Uterus (tissue), 4 donors: ENCODE measurements at places on chromosomes 13 and 19. TPM values are rescaled to one million over a fixed set of nuclear protein-coding genes. Genes with fewer than 3 reads are reported as not detected.

- H3K4me3 ChIP-seq, result no peak overlapping the region
- H3K36me3 ChIP-seq, result no peaks in the 10 kb centered on the region
- no peak overlapping the region for H3K27ac ChIP-seq
- H3K27me3 ChIP-seq, result no peaks in the 10 kb centered on the region
- DNase-seq, result no peak
These were observed 128.3 kb upstream of the FRY start for GRCh38 chr13:31903111-31903815.

DNA sequence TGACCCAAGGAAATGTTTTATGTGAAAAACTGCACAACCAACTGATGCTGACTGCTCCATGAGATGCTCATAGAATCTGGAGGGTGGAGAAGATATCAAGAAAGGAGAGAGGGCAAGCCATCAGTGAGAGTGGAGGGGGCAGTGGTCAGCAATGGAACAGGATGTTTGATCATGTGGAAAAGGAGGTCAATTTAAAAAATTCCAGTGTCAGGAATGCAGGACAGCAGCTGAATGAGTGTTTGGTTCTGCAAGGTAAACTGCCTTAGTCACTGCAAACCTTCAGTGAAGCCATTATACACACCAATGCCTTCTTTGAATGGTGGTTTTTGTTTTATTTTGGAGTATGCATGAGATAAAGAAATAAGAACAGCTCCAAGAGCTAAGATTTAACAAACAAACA is 121.5 kb downstream of the FGF14 start:
- H3K36me3 ChIP-seq, result no peaks in the 10 kb centered on the region
- no peak overlapping the region for H3K27ac ChIP-seq
- H3K4me3 ChIP-seq, result no peak overlapping the region
- no peaks in the 10 kb centered on the region for H3K27me3 ChIP-seq
- no peak for DNase-seq
- H3K4me1 ChIP-seq, result no peaks in the 10 kb centered on the region

DNA sequence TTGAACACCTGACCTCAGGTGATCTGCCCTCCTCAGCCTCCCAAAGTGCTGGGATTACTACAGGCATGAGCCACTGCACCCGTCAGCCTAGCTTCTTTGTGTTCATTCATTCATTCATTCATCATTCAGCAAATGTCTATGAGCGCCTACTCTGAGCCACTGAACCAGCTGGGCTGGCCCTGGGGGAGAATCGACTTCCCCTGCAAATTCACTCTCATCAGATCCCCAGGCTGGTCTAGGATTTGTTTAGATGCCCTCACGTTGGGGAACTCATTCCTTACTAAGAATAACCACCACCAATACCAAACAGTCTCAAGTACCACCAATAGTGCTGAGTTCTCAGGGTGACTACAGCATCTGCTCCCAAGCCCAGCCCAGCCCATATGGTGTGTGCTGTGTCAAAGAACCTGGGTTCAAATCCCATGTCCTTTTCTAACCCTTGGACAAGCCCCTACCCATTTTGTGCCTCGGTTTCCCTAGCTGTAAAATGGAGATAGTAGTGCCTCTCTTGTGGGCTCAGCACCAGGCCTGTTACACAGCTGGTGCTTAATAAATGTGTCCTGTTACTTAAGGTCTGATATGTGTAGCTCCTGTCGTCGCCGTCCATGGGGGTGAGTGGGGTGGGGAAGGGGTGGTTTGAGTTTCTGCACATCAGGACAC is 16.8 kb downstream of the NRTN start:
- no peak overlapping the region for H3K27ac ChIP-seq
- no peak for DNase-seq
- no peaks in the 10 kb centered on the region for H3K4me1 ChIP-seq
- no peak overlapping the region for H3K4me3 ChIP-seq
- no peaks in the 10 kb centered on the region for H3K27me3 ChIP-seq

GRCh38 chr19:11014403-11014911 is 53.6 kb downstream of the SMARCA4 start:
- no peak overlapping the region for H3K27ac ChIP-seq
- no peak for DNase-seq
- no peaks in the 10 kb centered on the region for H3K27me3 ChIP-seq
- no peaks in the 10 kb centered on the region for H3K4me1 ChIP-seq
- no peak overlapping the region for H3K4me3 ChIP-seq

DNA sequence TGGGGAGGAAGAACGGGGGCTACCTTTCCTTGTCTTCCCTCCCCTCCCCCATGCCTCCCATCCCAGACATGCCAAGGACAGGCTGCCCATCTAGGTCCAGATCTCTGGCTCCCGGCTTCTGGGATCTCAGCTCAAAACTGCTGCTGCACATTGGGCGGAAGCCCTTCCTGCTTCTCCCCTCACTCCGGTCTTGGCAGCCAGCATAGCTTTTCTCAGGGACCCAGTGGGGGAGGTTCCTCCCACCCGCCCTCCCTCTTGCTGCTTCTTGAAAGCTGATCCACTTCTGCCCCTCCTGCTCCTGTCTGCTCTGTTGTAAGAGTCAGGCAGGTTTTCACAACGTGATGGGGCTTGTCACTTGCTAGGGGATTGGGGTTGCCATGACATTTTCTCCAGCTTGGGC is 21.7 kb upstream of the RNF17 start:
- H3K27me3 ChIP-seq, result no peaks in the 10 kb centered on the region
- H3K4me1 ChIP-seq, result no peaks in the 10 kb centered on the region
- H3K4me3 ChIP-seq, result no peak overlapping the region
- H3K36me3 ChIP-seq, result no peaks in the 10 kb centered on the region
- no peak for DNase-seq

- H3K4me1 ChIP-seq, result no peaks in the 10 kb centered on the region
- DNase-seq, result no peak
- no peaks in the 10 kb centered on the region for H3K36me3 ChIP-seq
These were observed 40.3 kb downstream of the ZNF557 start for GRCh38 chr19:7109678-7110289.

DNA sequence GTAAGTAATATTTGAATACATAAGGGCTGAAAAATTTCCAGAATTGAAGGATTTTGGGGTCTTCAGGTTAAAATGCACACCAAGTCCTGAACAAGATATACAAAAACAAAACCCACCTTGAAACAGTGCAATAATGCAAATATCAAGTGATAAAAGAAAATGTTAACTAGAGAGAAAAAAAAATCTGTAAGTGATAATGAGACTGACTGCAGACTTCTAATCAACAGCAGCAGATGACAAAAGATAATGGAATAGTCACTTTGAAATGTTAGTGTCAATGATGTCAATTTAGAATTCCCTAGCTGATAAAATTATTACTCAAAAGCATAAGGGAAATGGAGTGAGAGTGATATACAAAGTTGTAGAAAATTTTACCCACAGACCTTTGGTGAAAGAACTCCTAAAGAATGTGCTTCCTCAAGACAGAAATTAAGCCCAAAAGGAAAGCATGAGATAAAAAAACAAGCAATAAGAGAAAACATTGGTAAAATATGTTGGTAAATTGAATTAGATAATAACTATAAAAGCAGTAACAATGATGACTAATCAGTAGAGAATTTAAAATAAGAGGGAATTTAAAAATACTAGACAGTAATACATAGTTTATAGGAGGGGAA is 12.4 kb upstream of the DGKH start:
- no peak overlapping the region for H3K27ac ChIP-seq
- H3K36me3 ChIP-seq, result no peaks in the 10 kb centered on the region
- H3K4me1 ChIP-seq, result no peaks in the 10 kb centered on the region
- H3K27me3 ChIP-seq, result no peaks in the 10 kb centered on the region

The CLEC17A gene
- total RNA-seq, result not detected

The SHC2 gene
- 13.5 TPM for total RNA-seq

DNA sequence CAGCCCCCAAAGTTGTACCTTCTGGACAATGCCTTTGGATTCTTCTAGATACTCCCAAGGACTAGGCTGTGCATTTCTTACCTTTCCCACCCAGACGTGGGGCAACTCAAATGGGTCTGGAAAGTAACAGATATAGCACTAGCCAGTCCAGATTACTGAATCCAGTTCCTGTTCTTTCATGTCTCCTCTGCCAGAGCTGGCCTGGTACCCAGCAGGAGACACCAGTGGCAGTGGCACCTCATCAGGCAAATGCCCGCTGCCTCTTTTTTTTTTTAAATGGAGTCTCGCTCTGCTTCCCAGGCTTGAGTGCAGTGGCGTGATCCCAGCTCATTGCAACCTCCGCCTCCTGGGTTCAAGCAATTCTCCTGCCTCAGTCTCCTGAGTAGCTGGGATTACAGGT is 43.2 kb downstream of the N4BP2L2 start:
- H3K27ac ChIP-seq, result no peak overlapping the region
- no peaks in the 10 kb centered on the region for H3K27me3 ChIP-seq
- no peaks in the 10 kb centered on the region for H3K4me1 ChIP-seq
- no peaks in the 10 kb centered on the region for H3K36me3 ChIP-seq
- DNase-seq, result no peak

GRCh38 chr19:18626906-18627305 is 9.9 kb upstream of the KLHL26 start:
- no peak for DNase-seq
- no peak overlapping the region for H3K27ac ChIP-seq
- H3K4me3 ChIP-seq, result no peak overlapping the region
- H3K36me3 ChIP-seq, result no peaks in the 10 kb centered on the region
- no peaks in the 10 kb centered on the region for H3K4me1 ChIP-seq

- no peak overlapping the region for H3K27ac ChIP-seq
- no peak overlapping the region for H3K4me3 ChIP-seq
- H3K4me1 ChIP-seq, result no peaks in the 10 kb centered on the region
These were observed 3.6 kb upstream of the F2RL3 start for GRCh38 chr19:16885166-16885565.

DNA sequence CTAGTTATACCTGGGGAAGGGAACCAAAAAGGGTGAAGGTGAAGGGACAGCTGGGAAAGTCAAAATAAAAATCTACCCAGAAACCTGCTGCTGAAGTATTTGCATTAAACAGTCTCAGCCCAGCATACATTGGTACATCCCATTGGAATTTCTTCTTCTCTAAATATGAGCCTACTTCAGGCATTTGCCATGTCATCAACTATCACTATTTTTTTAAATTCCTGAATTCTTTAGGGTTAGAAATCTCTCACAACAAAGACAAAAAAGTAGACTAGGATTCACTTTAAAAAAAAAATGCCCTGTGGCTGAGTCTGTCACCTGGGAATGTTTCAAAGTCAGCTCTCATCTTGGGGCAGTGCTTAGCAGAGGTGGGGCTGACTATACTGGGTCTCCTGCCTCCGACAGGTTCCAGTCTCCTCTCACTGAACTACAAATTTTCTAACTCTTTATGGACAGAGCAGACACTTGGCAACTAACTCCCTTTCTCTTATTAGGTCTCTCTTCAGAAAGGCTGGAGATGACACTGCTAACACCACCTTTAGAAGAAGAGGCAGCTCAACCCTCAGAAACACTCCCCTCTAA is 141.2 kb downstream of the LHFPL6 start:
- H3K36me3 ChIP-seq, result no peaks in the 10 kb centered on the region
- H3K27me3 ChIP-seq, result no peaks in the 10 kb centered on the region
- no peaks in the 10 kb centered on the region for H3K4me1 ChIP-seq

DNA sequence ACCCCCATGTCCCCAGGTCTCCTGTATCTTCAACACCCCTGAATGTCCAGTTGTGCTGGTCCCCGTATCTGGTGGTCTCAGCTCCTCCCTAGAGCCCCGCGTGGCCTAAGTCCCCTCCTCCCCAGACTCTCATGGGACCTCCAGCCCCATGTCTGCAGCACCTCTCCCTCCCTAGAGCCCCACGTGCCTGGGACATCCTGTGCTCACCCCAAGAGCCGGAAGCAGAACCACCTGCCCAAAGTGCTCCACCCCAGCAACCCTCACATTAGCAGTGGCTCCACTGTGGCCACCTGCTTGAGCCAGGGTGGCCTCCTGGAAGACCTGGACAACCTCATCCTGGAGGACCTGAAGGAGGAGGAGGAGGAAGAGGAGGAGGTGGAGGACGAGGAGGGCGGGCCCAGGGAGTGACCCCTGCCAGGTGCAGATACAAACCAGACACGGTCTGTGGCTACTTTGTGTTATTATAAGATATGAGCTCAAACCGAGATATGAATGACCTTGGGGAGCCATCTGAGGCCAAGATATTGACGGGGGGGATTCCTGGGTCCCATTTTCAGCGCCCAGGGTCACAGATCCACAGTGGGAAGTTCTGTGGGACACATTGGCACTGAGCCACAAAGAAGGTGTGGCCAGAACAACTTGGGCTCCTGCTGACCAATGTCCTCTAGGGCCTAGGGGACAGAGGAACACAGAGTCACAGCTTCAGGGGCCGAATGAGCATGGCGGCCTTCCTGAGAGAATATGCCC is 6.0 kb downstream of the SHFL start:
- H3K27ac ChIP-seq, result no peak overlapping the region
- H3K36me3 ChIP-seq, result no peaks in the 10 kb centered on the region
- no peak overlapping the region for H3K4me3 ChIP-seq
- no peaks in the 10 kb centered on the region for H3K27me3 ChIP-seq
- H3K4me1 ChIP-seq, result no peaks in the 10 kb centered on the region
- no peak for DNase-seq

DNA sequence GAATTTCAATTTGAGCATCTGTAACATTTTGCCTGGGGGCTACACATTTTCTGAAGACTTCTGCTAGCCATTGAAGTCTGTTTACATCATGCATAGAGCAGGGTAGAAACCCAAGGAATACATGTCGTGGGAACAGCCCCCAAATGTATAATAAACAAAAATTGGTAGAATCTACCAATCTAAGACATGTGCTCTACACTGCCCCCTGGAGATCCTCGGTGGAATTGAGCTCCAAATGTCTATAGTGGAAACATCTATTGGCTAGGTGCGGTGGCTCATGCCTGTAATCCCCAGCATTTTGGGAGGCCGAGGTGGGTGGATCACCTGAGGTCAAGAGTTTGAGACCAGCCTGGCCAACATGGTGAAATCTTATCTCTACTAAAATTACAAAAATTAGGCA is 57.3 kb downstream of the MBD3L2B start:
- H3K4me1 ChIP-seq, result no peaks in the 10 kb centered on the region
- no peak overlapping the region for H3K27ac ChIP-seq
- no peak overlapping the region for H3K4me3 ChIP-seq
- no peaks in the 10 kb centered on the region for H3K27me3 ChIP-seq
- no peak for DNase-seq

The FAAP24 gene
- total RNA-seq, result not detected

The ZNF845 gene
- 8.5 TPM for total RNA-seq

DNA sequence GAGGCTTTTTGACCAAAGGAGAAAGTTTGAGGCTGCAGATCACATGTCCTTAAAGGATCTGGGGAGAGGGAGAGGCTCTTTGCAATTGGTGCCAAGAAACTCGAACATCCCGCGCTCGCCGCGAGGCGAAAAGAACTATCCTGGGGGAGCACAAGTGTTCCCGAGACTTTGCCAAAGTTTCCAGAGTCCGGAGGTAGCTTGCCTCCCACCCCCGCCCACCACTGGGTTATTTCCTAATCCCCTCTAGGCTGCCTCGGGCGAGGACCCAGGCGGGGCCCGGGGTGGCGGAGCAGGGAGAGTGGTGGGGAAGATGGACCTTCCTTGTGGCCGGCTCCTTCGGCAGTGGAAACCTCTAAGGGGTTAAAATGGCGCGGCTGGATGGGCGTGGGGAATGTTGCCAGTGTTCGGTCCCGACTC is 114.5 kb downstream of the KCNRG start:
- H3K36me3 ChIP-seq, result no peaks in the 10 kb centered on the region
- no peaks in the 10 kb centered on the region for H3K4me1 ChIP-seq
- DNase-seq, result peak; percentile 49
- peak overlapping the region; percentile 73 for H3K27ac ChIP-seq
- peaks cover 23% of the 10 kb centered on the region for H3K27me3 ChIP-seq
- peak overlapping the region; percentile 26 for H3K4me3 ChIP-seq
